Activated T-helper 1 cell treated with anti-CD3 and anti-CD28 coated beads, Interleukin-12 subunit alpha, Interleukin-12 subunit beta, Interleukin-2, Interleukin-4 antibody, amounts not matched to agents 30 ng/mL and 10 ng/mL and 1 ng/mL, durations not matched to agents 14 hours and 24 hours and 36 hours (primary cell): ENCODE measurements at places on chromosomes 5 and 9. TPM values are rescaled to one million over a fixed set of nuclear protein-coding genes. Genes with fewer than 3 reads are reported as not detected.

The PCDHA1 gene
- not detected in 2 replicates for total RNA-seq

The PCDH1 gene
- total RNA-seq: not detected in 2 replicates

The ANKRD34B gene
- not detected in 2 replicates for total RNA-seq

The PCDHB8 gene
- total RNA-seq: not detected in 2 replicates

The PPP3R2 gene
- total RNA-seq: not detected in 2 replicates

The SMIM33 gene
- total RNA-seq: 0.29 and 0.39 TPM in 2 replicates

The SPINK13 gene
- total RNA-seq: not detected in 2 replicates

The IFNA7 gene
- not detected in 2 replicates for total RNA-seq

The ZNF879 gene
- total RNA-seq: 2.2 and 4.2 TPM in 2 replicates

The EIF4E1B gene
- not detected in 2 replicates for total RNA-seq

The GLDC gene
- 1.4 and 1.8 TPM in 2 replicates for total RNA-seq

The AK8 gene
- not detected in 2 replicates for total RNA-seq

The MVB12B gene
- total RNA-seq: 1.1 and 1.9 TPM in 2 replicates

The C5orf34 gene
- total RNA-seq: 5.3 and 5.5 TPM in 2 replicates

The CCL27 gene
- total RNA-seq: 0.62 TPM in 1 of 2 replicates, not detected in the other

The KLF4 gene
- 2.3 and 3.3 TPM in 2 replicates for total RNA-seq

The CARD9 gene
- total RNA-seq: 7.1 and 7.2 TPM in 2 replicates

The TNC gene
- 0.60 and 0.61 TPM in 2 replicates for total RNA-seq

The ACOT12 gene
- not detected in 2 replicates for total RNA-seq

The SLC6A3 gene
- total RNA-seq: not detected in 2 replicates

The OR1L1 gene
- not detected in 2 replicates for total RNA-seq

The MYORG gene
- total RNA-seq: 1.0 and 1.9 TPM in 2 replicates

The ADAMTS12 gene
- total RNA-seq: not detected in 2 replicates

The MACIR gene
- 11.9 and 12.3 TPM in 2 replicates for total RNA-seq

The NANS gene
- 54.4 and 55.5 TPM in 2 replicates for total RNA-seq

The GFI1B gene
- total RNA-seq: not detected in 2 replicates

The KIF24 gene
- 5.8 and 6.1 TPM in 2 replicates for total RNA-seq

The SLC9A3 gene
- 2.3 and 3.0 TPM in 2 replicates for total RNA-seq
